ENCODE measurements at places on chromosomes 13 and 19.

DNA sequence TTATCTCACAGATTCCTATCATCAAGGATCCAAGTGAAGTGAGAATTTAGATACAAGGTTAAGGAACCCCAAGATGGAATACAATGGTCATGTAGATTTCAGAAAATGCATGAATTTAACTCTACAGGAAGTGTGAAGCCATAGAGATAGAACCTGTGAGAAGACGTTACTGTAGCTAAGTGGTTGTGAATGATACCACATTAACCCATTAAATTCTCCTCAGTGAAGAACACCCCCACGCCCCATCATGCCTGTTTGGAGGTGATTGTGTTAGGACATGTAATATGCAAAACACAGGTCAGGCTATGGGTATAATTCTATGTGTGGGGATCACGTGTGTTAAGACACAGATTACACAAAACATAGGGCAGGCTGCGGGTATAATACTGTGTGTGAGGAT is 1166.7 kb downstream of the EFNB2 start:
- no peak for DNase-seq

DNA sequence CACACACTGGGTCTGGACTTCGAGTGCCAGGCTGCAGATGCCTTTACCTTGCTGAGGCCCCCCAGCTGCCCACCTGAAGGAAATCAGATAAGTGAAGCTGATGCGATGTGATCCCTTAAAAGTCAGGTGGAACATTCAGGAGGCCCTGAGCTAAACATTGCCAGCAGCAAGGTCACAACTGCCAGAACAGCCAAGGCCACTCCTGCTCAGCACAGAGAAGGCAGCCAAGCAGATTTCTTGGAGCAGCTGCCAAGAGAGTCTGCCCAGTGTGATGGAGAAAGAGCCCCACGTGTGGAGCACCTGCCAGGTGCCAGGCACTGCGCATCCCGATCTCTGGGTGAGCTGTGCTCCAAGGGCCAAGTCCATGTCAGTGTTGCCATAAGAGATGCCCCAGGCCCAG is 20.6 kb upstream of the UQCRFS1 start:
- no peak for DNase-seq

DNA sequence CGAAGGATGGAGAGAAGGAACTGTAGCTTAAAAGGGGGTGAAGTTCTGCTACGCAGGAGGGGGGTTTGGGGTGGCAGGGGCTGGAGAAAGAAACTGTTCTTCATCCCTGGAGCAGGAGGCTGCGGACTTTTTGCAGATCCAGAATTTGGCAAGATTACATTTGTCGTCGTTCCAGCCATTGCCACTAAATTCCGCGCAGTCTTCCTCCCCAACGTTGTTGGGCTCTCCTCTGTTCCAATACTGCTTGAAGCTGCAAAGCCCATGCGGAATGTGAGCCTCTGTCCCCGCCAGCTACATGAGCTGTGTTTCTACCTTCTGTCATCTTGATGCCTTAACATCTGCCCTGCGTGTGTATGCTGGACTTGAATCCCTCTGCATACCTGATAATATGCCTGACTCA is 4.3 kb downstream of the CD209 start:
- no peak for DNase-seq

DNA sequence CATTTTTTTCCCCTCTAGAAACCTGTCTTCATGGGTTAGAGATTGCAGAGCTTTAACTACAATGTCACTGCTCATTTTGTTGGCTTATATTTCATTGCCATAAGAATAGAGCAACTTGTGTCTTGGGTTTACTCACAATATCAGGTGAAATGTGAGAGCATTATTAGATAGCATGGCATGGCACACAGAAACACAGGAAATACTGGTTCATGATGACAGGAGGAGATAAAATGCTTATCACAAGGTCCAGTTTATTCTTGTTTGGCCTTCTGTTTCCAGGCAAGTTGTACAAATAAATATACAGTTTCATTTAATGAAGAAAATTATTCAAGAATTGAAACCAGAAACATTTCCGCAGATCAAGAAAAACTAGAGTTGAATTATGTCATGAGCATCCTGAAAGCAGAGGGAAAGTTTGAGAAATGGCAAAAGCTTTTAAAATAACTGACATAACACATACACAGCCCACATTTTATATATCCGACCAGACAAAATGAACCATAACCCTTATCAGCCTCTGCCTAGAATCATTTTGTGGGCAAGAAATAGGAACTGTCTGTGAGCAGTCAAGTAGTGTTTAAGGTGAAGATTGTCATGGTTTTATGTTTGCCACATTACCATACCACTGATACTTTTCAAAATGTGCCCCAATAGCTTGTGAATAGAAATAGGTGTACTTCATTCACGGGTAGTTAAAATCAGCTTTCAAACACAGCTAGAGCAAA is 297.9 kb upstream of the ARGLU1 start:
- no peak for DNase-seq

- DNase-seq, result no peak
Observed at GRCh38 chr19:3320354-3320670, 46.1 kb upstream of the NFIC start.

DNA sequence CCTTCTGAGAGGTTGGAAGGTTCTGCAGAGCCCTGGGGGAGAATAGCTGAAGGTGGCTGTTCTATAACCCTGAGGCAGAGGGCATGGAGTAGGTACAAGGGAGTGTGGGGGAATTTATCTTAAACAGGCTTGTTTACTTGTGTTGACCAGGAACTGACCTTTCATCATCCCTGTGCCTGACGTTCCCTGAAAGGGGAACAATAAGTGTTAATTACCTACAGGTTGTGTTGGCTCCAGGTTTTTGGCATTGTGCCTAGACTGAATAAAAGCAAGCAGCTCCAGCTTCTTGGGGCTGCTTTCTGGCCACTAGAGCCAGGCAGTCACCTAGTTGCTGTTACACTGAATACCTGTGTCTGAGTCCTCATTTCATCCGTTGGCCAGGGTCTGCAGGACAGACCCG is 60.0 kb downstream of the ZNF627 start:
- no peak for DNase-seq

GRCh38 chr19:11931513-11931912 is 6.6 kb downstream of the ZNF700 start:
- no peak for DNase-seq

DNA sequence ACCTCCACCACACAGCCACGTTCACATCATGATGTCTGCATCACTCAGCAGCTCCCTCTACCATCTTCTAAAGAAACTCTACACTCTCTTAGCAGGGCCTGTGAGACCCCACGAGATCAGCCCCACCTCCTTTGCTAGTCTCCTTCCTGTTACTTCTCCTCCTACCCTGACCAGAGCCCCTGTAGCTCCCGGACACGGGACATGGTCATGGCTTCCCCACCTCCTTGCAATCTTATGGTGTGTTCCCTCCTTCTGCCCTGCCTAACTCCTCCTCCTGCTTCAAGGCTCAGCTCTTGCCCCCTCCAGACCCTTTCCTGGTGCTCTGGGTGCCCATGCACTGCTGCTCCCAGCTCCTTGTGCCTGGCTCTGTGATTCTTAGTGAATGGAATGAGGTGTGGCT is 8.1 kb upstream of the MRPS31 start:
- no peak for DNase-seq

DNA sequence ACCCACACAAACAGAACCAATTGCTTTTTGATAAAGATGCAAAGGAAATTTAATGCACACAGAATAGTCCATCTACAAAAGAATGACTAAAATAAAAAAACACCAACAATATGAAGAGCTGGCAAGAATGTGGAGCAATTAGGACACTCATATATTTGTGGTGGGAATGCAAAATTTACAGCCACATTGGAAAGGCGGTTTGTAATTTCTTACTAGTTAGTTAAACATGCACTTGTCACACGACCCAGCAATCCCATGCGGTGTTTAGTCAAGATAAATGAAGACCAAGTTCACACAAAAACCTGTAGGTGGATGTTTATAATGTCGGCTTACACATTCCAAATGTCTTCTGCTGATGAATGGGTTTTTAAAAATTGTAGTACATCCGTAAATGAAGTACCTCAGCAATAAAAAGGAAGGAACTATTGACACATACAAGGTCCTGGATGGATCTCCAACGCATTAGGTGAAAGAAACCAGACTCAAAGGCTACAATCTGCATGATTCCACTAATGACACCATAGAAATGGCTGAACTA is 5.2 kb downstream of the GRTP1 start:
- DNase-seq, result no peak

GRCh38 chr13:114229506-114229905 is 5.2 kb upstream of the CDC16 start:
- DNase-seq, result no peak
